ENCODE measurements at places on chromosomes 6 and 20.

GRCh38 chr20:55103188-55103587 lies 627.8 kb downstream of the DOK5 start:
- DNase-seq = no peak

- DNase-seq = no peak
Measured at GRCh38 chr6:37646986-37647764, 50.5 kb downstream of the MDGA1 start.

GRCh38 chr20:47233333-47234188 lies 122.9 kb downstream of the ZMYND8 start:
- no peak for DNase-seq

DNA sequence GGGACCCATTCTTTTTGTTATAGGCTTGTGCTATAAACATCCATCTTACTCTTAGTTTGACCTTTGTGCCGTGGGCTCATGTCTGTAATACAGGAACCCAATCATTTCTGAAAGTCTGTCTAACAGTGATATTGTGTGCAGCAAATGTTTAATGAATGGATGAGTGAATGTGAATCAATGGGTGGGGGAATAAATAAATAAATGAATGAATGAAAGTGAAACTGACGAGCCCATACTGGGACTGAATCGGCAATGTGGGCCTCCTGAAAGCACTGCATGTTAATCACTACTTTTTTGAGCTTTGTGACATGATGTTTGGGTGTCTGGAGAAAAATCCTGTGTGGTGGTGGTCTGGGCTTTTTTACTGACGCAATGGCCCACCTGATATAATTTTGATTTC lies 175.0 kb downstream of the GMPR start:
- no peak for DNase-seq

DNA sequence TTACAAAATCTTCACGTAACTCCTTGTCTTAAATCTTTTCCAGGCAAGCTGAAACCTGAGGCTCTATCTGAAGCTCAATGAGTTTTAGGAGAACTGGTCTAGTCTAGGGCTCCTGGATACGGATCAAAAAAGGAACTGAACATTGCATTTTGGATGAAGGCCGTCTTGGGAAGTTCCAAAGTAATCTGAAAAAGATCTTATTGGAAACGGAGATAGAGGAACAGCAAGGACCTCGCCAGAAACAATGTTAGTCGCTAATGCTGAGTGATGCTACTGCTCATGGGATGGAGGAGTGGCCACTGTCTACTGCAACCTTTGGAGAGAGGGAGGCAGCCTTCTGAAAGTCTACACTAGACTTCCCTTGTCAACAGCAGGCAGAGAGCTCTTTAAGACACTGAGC lies 91.4 kb upstream of the ATXN1 start:
- DNase-seq = no peak

DNA sequence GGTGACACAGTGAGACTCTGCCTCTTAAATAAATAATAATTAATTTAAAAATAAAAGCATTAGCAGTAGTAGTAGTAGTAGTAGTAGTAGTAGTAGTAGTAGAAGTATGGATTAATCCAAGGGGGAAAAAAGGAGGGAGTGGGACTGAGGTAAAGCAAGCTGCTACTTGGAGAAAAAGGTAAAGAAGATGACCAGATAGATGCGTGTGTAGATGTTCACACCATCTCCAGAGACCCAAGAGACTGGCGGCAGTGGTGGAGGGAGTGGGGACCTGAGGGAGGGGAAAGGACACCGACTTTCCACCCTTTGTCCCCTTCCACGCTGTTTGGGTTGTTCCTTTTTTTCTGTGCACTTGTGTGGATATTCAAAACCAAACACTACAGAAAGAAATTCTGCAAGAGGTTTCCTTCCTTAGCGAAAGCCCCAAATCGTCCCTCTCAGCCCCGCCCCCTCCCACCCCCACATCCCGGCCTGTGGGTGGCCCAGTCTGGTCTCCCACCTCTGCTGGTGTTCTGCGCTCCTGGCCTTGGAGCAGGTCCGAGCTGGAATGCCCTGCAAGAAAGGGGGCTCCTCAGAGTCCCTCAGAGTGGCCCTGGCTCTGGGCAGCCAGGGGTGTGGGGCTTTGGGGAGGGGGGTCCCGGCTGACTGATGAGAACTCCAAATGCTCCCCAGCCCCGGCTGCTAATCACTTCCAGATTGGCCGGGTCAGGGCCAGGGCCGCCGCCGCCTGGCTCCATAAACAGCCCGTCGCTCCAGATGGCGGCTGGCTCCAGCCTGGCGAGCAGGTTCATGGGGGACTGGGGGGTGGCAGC lies 60.2 kb downstream of the UBE2V1 start:
- DNase-seq = no peak

GRCh38 chr6:2624177-2624576 lies 126.5 kb downstream of the MYLK4 start:
- no peak for DNase-seq

GRCh38 chr6:125585470-125585869 lies 164.0 kb upstream of the HEY2 start:
- no peak for DNase-seq

DNA sequence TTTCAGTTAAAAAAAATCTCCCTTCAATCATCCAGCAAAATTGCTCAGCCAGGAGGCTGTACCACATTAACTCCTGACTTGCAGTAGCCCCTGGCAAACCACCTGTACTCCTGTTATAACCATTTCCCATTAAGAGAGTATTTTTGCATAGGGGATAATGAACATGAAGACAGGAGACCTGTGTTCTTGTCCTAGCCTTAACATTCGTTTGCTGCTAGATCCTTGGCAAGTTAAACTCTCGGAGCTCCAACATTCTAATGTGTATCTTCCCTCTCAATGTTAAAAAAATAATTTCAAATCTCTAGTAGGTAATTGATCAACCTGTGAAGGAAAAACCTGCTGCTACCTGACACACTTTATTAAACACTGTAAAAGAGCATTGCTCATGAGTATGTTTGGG lies 8.4 kb upstream of the TMEM200A start:
- DNase-seq = no peak

GRCh38 chr6:170238741-170239565 lies 51.9 kb downstream of the DLL1 start:
- DNase-seq = no peak

DNA sequence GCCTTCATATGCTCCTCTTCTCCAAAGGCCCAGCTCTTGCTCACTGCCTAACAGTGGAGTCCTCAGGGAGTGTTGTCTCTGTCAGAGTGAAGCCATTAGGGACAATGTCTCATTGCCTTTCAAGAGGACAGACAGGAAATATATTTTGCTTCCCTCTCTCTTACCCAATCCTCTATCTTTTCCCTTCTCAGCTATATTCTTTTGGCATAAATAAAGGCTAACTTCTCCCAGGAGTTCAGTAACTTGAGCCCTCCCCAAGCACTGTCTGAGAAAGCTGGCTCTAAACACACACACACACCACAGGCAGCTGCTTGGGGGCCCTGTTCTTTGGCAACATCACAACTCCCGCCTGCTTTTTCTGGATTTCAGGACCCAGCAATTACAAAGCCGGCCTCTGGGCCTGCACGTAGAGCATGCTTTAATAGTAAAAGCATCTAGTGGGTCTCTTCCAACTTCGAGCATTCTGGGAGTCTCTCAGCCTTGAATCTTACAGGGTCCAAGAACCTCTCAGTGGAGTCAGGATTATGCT lies 34.7 kb upstream of the LAMA4 start:
- peak; percentile 40 for DNase-seq

DNA sequence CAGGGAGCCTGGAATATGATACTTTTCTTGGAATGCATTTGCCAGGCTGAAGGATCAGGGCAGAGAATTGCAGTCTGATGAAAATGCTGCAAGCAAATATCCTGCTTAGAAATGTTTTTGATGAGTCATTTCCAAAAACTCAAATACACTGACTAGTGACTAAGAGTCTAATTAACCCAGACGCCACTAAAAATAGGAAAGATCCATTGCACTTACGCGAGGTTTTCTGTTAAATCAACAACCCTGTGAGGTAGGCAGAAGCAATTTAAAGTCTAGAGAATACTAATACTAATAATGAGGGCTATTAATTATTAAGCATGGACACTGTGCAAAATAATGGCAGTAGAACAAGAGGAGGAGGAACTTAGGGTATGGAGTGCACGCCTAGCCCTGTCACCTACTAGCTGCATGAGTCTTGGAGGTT lies 130.1 kb upstream of the DOK5 start:
- DNase-seq = no peak

DNA sequence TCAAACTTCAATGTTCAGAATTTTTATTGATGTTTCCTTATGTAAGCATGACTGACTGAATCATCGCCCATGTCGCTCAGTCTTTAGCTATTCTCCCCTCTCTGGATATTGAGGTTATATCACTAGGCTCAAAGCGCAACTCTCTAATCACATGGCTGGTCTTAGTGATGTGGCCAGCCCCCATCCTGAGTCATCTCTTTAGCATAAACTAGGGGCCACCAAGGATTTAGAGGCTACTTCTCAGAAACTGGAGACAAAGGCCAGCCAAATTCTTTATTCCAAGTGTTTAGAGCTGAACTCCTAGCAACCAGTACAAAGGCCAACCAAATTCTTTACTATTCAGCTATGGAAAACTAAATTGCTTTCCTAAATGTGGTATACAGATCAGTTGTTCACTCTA lies 61.4 kb downstream of the FAM135A start:
- no peak for DNase-seq

DNA sequence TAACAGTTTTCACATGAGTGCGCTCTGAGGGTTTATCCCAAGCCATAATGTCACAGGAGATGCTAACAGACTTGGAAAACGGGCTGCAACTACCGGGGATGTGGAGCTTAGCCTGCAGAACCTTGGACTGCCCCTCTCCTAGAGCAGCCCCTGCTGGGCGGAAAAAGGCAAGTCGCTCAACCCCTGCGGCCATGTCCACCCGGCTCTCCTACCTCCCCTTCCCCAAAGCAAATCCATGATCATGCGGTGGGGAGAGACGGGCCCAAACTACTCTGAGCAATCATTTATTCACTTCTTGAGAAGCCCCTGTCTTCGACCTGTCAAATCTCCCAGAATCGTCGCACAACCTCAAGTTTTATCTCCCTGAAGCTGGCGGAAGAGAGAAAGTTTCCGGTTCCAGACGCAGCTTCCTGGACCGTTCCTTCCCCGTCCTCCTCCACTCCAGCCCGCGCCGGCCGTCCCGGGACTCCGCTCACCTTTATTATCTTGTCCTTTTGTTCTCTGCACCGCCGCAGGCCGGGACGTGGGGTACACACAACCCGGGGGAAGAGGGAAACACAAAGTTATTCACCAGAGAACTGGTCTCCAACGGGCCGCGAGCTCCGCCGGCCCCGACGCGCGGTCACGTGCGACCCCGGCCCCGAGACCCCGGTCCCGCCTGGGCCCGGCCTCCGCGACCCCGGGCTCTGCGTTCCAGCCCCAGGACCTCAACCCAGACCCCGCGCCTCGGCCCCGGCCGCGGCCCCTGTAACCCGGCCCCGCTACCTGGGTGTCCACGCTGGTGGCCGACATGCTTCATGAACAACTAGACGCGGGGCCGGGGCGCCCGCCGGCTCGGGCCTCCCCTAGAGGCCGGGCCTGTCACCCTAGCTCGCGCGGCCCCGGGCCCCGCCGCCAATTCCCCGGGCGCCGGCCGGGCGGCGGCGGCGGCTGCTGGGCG lies 560 bp downstream of the YTHDF1 start:
- peak; percentile 6 for DNase-seq

DNA sequence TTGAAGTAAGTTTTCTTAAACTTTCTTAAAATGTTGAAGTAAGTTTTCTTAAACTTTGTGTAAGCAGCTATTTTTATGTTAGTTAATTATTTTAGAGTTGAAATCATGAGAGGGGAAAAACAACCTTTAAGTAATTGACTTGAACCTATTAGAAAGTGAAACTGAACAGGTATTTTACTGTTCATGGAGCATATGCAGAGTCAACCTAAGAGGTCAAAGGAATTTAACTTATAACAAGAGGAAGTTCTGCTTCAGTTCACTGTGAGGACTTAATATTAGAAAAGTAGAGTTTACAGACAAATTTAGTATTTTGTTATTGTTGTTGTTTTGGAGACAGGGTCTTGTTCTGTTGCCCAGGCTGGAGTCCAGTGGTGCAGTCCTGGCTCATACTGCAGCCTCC lies 38.0 kb downstream of the CDYL start:
- no peak for DNase-seq

GRCh38 chr6:161445021-161445799 lies 171.3 kb upstream of the AGPAT4 start:
- no peak for DNase-seq

- no peak for DNase-seq
Measured at GRCh38 chr20:58567437-58567836, 52.2 kb upstream of the APCDD1L start.

GRCh38 chr6:116405138-116405537 lies 34.4 kb downstream of the DSE start:
- DNase-seq = no peak

DNA sequence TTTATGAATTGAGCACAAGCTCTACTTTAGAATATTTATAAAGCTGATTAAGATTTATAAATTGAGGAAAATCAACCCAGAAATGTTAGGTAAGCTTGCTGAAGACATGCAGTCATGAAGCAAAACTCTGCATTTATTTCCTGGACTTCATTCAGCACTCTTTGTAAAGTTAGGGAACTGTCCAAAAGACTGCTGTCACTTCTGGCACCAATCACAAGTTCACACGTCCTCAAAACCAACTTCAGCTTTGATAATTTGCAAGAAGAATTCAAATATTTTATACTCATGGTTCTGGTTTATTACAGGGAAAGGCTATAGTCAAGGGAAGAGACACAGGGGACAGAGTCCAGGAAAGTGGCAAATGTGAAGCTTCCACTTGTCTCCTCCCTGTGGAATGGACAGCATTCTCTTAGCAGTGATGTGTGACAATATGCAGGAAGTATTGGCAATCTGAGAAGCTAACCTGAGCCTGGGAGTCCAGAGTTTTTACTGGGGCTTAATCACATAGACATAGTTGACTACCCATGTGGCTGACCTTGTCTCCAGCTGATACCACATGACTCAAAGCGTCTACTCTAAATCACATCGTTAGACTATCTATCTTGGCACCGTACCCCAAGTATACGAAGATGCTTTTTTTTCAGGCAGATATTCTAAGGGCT lies 85.4 kb downstream of the PPP1R14C start:
- DNase-seq = no peak

- no peak for DNase-seq
Measured at GRCh38 chr6:164750128-164750527, 559.3 kb downstream of the C6orf118 start.

DNA sequence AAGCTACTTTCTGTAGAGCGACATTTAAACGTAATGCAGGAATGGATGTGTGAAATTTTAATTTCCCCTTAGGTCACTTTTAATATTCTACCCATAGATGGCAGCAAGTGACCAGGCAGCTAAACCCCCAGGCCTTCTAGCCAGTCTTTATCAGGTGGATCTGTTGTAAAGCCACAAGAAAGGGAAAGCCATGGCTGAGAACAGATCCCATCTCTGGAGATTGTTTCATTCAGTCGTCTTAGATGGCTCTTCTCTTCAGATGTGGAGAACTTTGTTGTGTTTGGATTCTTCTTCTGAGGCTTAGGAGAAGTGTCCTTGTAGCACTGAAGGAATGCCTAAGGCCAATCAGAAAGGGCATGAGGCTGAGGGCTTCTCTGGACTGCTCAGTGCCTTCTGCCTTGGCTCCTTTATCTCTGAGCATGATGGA lies 15.8 kb upstream of the RNF182 start:
- peak; percentile 92 for DNase-seq
